Substantia nigra (tissue), 51 donors: ENCODE measurements at places on chromosomes 2 and 18.

- DNase-seq, result no peak
These were observed 1049.0 kb downstream of the TSN start for GRCh38 chr2:122804494-122804893.

DNA sequence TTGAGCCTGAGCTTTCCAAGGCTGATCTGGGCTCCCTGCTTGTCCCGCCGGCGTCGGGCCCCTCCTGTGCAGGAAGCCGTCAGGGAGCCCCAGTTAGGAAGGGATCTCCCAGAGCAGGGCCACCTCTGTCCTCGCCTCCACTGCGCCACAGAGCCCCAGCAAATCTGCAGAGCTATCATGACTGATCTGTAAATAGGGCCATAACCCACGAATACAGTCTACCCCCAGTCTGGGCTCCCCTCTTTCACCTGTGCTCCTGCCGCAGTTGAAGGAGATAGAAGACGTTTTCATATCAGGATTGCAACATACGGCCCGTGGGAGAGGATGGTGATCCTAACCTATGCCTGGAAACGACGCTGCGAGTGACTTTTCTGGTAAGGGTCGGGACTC, 138.7 kb downstream of the PTGR3 start:
- no peak for DNase-seq

GRCh38 chr2:219177552-219178376, at the start of gene RETREG2:
Gene RETREG2 (plus strand): TSS chr2:219178275. CDS start chr2:219178353, 78 bp downstream.
- peak; percentile 90 for DNase-seq

DNA sequence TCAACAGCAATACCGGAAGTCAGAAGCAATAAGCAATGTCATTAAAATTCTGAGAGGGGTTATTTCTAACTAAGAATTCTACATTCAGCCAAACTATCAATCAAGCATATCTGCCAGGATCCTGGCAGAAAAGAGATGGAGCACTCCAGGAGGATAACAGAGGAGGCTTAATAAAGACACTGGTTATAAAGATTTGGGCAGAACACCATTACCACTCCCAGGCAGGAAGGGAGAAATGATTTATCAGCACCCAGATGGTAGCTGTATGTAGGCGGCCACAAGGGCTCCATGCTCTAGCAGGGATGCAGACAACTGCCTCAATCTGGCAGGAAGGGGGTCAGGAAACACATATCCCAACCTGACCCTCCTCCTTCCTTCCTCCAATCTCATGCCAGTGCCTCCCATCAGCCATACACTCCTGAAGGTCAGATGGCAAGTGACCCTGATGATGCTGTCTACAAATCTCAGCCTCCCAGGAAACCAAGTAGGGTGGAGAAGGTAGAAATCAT, 20.5 kb upstream of the TNFAIP6 start:
- no peak for DNase-seq

DNA sequence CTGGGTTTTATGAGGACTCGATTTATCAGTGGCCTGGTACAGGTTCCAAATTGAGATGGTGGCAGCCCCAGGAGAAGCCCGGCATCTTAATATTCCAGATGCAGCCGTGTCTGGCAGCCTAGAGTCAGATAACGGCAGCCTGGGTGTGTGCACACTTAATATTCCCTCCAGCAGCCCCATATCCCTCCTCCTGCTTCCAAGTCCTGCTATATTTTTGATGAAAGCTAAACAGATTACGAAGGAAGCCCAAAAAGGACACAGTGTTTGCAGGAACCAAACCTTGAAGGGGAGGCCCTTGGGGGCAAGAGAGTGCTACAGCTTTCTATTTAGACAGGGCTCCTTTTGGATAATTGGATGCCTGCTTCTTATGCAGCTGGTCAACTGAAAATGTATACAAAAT, 25.1 kb upstream of the ALK start:
- no peak for DNase-seq
